ENCODE measurements at places on chromosomes 13 and 19.

DNA sequence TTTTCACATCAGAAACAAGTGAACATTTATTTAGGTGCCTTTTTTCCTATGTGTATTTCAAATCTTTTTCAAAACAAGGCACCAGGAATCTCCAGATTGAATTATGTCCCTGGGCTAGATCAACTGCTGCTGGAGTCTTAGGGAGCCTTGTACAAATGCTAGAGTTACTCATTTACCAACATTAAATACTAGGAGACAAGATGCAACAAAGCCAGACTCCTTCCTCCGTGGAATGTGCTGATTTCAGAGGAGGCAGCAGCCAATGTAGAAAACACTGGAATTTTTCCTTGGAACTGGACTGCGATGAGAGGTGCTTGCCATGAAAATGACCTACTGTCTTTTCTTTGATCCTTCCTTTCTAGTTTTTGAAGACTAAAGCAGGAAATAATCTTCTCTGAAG is 1514.7 kb upstream of the MIR17HG start:
- no peak for DNase-seq

GRCh38 chr13:73466561-73466960 is 407.8 kb downstream of the KLF5 start:
- no peak for DNase-seq

GRCh38 chr13:39888865-39889810 is 233.7 kb downstream of the COG6 start:
- no peak for DNase-seq

- no peak for DNase-seq
Observed at GRCh38 chr19:6677883-6678689, 8.1 kb upstream of the TNFSF14 start.

DNA sequence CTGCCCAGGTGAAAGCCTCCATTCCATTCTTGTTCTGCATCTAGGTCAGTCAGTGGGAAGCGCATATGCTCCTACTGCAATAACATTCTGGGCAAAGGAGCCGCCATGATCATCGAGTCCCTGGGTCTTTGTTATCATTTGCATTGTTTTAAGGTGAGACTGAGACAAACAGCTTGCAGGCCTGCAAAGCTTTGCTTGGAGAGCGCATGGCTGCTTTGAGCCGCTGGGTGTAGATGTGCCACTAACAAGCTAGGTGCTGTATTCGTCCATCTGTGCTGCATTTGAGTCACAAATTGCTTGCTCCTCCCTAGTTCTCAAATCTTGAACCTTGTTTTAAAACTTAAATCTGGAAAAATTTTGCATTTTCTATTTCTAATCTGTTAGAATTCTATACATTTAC is 219.1 kb downstream of the LMO7 start:
- DNase-seq: no peak

DNA sequence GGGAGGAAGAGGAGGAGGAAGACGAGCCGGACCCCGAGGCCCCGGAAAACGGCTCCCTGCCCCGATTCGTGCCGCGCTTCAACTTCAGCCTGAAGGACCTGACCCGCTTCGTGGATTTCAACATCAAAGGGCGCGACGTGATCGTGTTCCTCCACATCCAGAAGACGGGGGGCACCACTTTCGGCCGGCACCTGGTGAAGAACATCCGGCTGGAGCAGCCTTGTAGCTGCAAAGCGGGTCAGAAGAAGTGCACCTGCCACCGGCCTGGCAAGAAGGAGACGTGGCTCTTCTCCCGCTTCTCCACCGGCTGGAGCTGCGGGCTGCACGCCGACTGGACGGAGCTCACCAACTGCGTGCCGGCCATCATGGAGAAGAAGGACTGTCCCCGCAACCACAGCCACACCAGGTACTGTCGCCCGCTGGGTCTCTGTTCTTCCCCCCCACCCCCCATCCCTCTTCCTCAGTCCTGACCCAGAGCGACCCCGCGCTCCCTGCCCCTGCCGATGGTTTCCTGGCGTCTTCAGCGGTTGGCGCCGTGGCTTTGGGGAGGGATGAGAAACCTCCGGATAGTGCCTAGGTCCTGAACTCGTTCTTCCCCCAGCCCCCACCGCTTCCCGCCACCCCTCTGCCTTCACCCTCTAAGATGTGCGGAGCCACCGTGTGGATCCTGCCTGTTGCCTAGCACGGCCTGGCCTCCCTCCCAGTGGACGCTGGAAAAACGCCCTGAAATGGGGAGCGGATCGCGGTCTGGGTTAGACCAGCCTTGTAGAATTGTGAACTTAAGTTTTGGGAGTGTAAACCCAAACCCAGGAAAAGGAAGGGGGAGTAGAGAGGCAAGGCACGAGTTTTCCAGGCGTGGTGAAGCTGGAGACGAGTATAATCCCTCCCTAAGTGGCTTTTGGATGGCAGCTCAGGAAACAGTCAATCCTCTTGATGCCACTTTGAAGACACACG is 1.5 kb downstream of the HS6ST3 start:
- no peak for DNase-seq

DNA sequence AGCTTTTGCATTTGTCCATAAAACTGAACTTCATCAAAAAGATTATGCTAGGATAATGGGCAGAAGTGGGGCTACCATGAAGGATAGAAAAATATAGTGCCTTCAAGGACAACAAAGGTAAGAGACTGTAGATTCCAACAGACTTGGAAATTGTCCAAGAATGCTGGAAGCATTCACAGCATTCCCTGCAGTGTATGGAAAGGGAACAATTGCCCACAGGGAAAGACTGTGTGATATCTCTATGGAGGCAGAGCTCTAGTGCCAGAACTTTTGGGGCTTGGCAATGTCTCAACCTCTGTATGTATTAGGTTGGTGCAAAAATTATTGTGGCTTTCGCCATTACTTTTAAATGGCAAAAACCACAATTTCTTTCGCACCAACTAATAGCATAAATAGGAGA is 1598.8 kb upstream of the MIR17HG start:
- DNase-seq: no peak

- DNase-seq: peak; percentile 15
Observed at GRCh38 chr19:30340771-30341561, 31.2 kb upstream of the ZNF536 start.

DNA sequence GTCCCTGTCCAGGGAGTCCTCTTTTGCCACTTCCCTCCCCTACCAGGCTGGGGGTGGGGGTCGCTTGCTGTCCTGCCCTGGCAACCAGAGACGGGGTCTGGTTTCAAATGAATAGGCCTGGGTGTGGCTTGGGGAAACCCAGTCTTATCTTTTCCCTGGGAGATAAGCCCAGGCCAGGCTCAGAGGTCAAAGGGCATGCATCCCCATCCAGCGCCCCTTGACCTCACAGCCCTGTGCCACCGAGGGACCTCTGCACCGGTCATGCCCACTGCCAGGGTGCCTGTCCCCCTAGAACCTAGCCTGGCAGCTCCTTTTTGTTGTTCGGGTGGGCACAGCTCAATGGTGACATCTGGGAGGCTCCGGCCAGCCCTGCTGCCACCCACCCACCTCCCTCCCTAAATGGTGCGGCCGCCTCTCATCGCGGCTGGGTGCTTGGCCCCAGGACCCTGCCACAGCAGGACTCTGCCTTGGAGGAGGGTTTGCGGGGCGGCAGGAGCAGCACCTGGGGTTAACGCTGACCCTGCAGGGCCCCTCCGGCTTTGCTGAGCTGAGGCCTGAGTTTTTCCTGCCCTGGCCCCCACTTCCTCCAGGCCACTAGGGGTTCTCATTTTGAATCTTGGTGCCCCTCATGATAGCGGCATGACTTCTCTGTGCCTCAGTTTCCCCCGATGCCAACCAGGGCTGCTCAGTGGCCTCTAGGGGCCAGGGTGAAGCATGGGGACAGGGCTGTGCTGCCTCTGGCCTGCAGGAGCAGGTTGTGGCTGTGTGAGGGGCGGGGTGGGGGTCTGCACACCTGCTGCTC is 2.9 kb upstream of the CERS1 start:
- no peak for DNase-seq

DNA sequence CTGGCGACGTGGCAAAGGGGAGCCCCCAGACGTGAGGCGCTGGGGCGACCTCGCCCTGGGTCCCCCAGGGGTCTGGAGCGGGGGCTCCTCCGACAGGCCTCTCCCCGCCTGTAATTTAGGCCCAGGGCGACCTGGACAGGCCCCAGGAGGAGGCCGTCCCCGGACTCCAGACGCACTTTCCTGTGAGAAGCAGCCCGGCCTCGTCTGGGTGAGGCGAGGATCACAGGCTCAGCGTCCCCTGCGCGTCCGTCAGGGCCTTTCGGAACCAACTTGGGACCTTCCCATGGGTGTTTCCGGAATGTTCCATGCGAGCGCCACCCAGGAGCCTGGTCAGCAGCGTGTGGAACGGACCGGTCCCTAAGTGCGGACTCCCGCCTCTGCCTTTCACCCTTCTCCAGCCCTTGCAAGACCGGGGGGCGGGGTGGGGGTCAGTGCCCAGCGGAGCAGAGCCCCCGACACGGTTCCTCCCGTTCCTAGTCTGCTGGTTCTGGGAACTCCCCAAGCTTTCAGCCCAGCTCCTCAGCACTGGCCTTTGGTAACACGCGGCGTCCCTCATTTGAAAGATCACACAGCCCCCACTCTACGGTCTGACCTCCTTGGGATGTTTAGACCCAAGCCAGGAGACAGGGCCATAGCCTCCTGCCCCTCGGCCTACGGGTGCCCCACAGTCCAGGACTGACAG is 1.1 kb upstream of the GRTP1 start:
- DNase-seq: no peak

- peak; percentile 82 for DNase-seq
Observed at GRCh38 chr19:1241417-1242095, at the start of gene ATP5F1D. Gene ATP5F1D, plus strand, starts transcription at chr19:1241751. Its CDS starts 100 bp downstream, at chr19:1241851.

GRCh38 chr13:44758630-44759383 is 182.7 kb upstream of the TSC22D1 start:
- no peak for DNase-seq

GRCh38 chr19:5062799-5063198 is 93.9 kb downstream of the KDM4B start:
- DNase-seq: no peak

Measured in NCI-H446 (cell line).